ENCODE measurements at places on chromosomes 1 and 21.

GRCh38 chr21:38367646-38368045 lies 110.9 kb downstream of the KCNJ15 start:
- no peak for DNase-seq

GRCh38 chr1:87329051-87329525 lies 408 bp downstream of the LMO4 start:
- peak; percentile 21 for DNase-seq

GRCh38 chr21:43348801-43349261 lies 78.1 kb downstream of the SIK1 start:
- no peak for DNase-seq

- DNase-seq, result no peak
Observed at GRCh38 chr1:194537521-194537920, 1351.1 kb upstream of the B3GALT2 start.

DNA sequence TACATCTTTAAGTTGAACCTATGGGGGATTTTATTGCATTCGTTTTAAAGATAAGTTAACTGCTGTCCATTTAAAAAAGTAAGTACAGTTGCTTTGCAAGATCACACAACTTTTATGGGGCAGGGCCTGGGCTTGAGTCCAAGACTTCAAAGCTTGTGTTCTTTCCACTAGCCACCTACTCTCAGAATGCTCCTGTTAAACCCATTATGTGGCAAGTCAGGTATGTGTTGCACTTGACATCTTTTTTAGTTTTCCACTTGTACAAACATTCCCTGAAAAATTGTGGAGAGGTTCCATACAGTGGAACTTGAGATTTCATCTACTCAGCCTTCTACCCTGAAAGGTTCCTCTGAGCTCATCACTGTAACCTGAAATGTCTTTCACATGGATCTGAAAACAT lies 235.5 kb upstream of the SGIP1 start:
- DNase-seq, result no peak

DNA sequence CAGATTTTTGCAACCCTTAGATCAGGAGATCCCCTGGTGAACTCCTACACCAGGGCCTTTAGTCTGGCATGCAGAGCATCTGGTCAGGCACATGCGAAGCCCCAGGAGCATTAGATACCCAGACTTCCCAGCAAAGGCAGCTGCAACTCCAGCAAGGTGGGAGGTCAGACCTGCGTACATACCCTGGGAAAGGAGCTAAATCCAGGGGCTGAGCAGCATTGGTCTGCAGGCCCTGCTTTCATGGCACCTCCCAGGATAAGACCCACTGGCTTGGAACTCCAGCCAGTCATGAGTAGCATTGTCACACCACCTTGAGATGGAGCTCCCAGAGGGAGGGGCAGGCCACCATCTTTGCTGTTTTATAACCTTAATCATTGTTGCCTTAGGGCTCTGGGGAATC lies 92.3 kb downstream of the KCNT2 start:
- no peak for DNase-seq

DNA sequence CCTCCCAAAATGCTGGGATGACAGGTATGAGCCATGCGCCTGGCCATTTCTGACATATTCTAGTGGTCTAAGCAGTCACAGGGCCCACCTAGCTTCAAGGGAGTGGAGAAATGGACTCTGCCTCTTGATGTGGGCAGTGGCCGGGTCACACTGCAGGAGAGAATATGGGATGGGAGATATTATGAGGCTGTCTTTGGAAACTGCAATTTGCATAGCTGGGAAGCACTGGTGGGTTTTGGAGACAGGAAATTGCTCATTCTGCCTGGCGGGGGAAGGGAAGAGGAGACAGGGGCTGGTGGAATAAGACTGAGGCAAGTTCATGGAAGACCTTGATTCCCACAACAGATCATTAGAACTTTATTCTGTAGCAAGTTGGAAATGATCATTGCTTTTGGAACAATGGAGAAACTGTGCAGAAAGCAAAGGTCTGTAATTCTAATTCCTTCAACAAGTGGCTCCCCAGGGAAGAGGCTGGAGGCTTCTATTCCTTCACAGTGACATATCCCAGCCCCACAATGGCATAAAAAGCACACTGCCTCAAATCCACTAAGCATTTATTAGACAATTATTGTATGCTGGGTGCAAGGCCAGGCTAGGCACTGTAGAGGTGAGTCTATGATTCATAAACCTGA lies 10.5 kb downstream of the NCMAP start:
- no peak for DNase-seq

DNA sequence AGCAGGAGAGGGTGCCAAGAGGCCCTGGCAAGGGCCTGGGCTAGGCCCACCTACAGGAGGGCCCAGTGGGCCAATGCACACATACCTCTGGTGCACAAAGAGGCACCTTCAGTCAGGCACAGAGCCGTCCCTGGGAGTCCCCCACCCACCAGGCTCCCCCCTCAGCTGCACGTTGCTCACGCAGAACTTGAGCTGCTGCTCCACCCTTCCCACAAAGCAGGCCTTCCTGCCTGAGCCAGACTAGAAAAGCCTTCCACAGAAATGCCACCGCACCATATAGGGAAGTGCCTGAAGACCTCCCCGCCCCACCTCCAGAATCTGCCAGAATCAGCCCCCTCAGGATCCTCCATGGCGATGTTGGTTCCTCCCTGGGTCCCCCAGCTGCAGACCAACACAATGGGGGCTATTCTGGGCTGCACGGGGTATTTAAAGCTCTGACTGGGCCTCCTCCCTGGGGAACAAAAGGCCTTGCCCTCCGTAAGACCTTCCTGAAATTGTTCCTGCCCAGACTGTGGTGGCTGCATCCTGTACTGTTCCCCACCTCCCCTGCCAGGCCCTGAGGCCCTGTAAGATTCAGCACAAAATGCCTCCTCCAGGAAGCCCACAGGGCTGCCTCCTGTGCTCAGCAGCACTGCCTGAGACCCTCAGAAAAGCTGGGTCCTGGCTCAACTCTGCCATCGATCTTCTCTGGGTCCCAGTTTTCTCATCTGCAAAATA lies 27.2 kb downstream of the HSPG2 start:
- DNase-seq, result no peak

DNA sequence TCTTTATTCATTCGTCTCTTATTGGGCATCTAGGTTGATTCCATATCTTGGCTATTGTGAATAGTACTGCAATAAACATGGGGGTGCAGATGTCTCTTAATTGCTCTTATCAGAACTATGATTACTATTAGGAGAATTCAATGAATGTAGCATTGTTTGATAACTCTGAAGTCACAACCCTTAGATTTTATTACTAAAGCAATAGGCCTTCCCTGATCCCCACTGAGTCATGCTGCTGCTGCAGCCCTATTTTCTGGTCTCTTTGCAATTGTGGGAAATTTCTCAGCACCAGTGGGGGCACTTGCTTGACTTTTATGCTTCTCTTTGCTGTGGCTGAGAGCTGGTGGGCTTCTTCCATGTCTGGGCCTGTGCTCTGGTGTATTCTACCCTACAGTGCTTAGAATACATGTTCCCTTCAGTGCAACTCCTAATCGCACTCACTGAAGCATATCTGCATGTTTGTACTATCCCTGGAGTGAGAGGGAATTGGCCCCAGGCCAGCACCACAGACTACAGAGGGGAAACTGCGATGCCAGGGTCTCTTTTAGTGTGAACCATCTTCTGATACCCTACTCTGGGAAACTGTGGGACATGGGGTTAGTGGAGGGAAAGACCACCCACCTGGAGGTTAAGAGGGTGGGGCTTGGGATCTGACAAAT lies 52.2 kb upstream of the ROR1 start:
- DNase-seq, result no peak

- DNase-seq, result no peak
Observed at GRCh38 chr1:112997781-112998180, 41.8 kb upstream of the SLC16A1 start.

- no peak for DNase-seq
Observed at GRCh38 chr21:19603011-19603593, 1199.5 kb upstream of the TMPRSS15 start.

DNA sequence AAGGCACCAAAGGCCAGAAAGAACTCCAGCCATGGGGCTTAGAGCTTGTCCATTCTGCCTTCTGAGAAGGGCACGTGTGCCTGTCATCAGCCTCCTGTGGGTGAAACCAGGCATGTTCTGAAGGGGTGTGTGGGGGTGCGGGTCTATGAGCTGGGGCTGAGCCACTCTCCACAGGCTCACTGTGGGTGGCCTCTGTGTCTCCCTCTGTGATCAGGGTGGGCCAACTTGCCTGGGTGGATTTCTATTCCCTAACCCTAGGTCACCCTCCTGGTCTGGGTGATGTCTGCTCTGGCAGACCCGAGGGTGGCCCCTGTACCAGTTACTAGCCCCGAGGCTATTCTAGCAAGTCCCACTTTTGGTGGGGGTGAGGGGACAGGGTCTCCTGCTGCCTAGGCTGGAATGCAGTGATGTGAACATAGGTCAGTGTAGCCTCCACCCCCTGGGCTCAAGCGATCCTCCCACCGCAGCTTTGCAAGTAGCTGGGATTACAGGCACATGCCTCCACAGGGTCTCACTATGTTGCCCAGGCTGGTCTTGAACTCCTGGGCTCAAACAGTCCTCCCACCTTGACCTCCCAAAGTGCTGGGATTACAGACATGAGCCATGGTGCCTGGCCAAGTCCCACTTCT lies 94.4 kb downstream of the TRIM11 start:
- DNase-seq, result no peak

- no peak for DNase-seq
Observed at GRCh38 chr1:181793831-181794230, 267.7 kb downstream of the ZNF648 start.

DNA sequence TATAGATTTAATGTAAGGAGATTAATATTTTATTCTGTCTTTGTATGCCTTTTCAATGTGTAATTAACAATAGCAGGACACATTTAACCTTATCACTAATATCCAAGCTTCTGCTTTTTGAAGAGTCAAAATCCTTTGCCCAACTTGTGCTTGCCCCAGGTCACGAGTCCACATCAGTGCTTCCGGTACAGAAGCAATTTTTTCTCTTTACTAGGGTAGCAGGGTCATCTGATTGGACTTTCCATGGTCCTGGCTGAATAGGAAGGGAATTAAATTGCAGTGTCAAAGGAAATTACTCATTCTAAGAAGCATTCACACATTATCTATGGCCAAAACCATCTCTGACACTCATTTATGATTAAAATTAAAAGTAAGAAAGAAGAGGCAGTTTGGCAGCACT lies 460.5 kb upstream of the ADGRL2 start:
- no peak for DNase-seq
